ENCODE measurements at places on chromosomes 11 and 22.

- DNase-seq = no peak
Measured at GRCh38 chr11:27409049-27409448, 46.0 kb upstream of the CCDC34 start.

DNA sequence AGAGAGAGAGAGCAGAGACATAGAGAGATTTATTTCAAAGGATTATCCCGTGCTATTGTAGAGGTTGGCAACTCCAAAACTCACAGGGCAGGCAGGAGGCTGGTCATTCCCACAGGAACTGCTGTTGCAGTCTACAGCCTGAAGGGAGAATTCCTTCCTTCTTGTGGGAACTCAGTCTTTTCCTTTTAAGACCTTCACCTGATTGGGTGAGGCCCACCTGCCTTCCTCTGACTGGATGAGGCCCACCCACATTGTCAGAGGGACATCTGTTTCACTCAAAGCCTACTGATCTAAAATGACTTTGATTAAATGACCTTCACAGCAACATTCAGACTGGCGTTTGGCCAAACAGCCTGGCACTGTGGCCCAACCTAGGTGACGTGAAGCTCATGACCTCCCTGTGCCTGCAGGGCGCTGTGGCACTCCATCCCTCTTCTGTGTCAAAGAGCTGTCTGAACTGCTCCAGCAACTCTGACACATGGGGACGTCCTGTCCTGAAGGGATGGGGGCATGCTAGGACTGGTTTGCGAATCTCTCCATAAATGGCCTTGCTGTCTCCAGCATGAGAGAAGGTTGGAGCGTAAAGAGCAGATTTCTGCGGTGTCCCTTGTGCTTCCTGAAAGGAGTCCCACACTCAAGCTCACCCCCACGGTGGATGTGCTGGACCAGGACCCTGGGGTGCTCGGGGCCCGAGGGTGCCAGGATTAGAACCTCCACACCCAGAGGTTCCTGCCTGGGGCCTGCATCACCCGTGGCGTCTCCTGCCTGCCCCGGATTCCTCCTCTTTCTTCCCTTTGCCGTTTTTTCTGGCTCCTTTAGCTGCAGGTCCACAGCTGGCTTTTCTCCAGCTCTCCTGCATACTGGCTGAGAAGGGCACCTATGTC is 20.7 kb downstream of the KRTAP5-5 start:
- no peak for DNase-seq

DNA sequence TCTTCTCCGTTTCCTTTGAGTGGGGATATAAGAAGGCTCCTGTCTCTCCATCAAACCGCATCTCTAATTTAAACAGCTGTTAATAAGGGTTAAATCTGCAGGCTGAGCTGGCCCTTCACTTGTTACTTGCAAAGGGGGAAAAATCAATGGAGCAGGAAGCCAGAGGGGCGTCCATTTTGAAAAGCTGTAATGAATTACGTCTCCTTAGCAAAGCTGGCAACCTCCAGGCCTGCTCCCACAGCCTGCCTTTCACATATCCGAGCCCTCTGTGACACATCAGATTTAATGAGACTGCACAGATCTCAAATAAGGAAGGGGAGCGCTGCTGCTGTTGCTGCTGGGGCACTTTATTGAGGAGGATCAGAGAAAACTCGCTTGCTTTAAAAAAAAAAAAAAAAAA is 320.8 kb downstream of the BLID start:
- DNase-seq = no peak

DNA sequence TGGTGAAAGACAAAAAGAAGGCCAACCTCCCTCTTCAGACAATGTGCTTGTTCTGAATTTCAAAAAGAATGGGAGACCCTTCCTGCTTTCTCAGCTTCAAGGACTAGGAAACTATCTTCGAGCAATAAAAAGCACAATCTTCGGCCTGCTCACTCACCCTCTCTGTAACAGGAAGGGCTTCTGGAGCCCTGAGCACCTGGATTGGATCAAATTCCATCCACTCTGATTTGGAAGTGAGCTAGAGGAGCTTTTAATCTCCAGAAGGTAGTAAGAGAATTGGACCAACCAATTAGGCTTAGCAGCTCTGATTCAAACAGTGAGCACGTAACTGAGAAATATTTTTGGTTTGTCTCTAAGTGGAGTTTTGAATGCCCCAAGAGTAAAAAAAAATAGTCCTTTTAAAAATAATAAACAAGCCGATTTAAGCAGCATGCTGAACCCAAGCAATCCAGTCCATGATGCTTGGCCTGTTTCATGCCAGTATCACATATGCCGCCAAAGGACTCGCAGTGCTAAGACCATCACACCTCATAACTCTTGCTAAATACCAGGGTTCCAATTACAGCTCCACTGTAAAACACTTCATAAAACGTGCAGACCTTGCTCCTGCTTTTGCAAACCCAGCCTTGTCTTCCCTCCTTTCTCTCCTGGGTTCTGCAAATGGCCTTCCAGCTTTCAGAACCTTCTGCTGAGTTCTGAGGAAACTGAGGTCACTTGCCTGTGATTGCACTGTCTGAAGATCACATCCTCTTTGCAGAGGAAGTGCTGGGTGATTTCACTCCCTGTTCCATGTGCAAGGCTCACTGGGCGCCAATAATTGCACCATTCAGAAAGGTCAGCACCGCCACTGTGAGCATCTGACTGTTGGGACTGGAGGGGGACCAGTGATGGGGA is 74.4 kb downstream of the SLC1A2 start:
- no peak for DNase-seq

DNA sequence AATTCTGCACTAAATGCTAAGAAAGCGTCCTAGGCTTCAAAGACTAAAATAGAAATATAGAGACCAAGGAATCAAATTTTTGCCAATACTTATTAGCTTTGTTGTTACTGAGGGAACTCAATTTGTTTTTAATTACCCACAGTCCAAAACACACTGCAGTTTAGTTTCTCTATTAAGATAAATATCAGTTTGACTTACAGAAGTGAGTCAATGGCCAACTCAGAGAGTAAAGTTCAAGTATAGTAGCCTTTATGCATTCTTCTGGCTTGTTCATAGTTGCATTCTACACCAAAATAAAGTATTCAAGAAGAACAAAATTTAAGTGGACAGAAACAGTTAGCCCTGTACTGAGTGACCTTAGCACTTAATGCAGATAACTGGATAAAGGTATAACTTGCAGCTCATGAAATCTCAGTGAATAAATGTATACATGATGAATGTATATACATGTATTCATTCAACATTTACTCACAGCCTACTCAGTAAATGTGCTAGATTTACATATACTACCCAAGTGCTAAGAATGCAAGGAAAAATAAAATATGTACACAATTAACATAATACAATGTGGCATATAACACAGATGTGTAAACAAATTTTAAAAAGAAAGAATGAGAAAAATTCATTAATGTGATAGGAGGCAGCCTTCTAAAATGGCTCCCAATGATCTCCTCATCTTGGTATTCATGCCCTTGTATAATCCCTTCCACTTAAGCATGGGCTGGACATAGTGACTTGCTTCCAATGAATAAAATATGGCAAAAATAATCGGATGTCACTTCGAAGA is 9.7 kb upstream of the RNF141 start:
- no peak for DNase-seq

DNA sequence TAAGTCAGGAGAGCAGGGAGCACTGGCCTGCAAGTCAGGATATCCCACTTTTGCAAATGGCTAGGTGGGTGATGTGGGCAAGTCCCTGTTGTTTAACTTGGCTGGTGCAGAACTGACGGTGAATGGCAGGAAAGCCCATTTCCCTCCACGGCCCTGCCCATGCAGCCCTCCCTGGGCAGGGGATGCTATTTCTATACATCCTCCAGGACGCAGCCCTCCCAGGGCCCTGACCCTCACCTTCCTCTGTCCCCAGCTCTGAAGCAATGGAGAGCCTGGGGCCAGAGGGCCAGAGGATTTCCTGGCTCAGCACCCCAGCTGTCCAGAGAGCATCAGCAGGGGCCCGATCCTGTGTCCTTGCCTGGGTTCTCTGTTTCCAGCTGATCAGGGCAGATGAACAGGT is 91.3 kb downstream of the TSPAN18 start:
- DNase-seq = no peak

GRCh38 chr11:68976563-68976962 is 4.2 kb downstream of the MRGPRD start:
- peak; percentile 2 for DNase-seq

DNA sequence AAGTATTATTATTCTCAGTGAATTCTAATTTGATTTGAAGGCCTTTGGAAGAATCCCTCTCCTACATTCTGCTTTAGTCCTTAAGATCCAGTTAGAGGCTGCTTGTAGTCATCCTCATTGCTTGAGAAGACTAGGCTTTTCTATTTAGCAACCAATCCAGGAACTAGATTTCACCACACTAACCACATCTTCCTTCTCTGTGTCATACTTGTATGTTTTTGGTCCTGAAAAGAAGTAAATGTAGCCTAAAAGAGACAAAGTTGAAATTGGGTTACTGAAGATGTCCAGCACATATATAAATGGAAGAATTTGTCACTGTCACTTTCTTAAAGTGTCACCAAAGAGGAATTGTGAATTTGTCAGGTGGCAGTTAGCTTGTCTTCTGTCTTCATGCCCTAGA is 46.6 kb upstream of the MMP7 start:
- no peak for DNase-seq

DNA sequence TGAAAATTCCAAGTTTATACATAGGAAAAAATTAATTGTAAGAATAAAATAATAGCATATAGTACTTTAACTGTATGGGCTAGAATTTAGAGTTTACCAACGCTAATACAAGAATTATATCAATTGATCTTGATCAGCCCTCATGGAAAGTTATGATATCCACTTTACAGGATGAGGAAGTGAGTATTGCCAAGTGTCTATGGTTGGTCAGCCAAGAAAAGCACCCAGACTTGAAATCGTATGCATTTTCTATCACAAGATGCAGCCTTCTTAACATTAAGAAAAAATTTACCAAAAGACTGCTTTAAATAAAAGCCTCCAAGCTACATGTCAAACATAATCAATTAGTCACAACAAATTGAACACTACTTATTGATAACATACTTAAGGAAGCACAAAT is 53.0 kb downstream of the DDI1 start:
- no peak for DNase-seq

Data from activated CD4-positive, alpha-beta memory T cell treated with anti-CD3 and anti-CD28 coated beads for 36 hours (primary cell).